ENCODE measurements at places on chromosomes 7 and 10.
A peak's percentile ranks its signal among the peaks of the same experiment; 100 is the strongest.

DNA sequence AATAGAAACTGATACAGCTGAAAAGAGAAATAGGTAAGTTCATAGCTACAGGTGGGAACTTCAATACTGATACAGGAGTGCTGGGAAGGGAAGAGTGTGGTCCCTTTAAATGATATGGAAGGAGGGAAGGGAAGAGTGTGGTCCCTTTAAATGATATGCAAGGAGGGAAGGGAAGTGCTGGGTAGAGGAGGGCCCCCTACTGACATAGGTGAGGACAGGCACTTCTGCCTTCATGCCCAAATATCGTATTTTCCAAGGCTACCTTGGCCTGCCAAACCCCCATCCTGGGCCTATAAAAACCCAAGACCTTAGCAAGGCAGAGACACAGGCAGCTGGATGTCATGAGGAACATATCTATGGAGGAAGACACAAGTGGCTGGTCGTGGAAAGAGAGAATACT, 92.3 kb downstream of the MAGI2 start:
- no peak for DNase-seq

GRCh38 chr10:46285300-46285699, 1.5 kb upstream of the ANTXRL start:
- no peak for DNase-seq

DNA sequence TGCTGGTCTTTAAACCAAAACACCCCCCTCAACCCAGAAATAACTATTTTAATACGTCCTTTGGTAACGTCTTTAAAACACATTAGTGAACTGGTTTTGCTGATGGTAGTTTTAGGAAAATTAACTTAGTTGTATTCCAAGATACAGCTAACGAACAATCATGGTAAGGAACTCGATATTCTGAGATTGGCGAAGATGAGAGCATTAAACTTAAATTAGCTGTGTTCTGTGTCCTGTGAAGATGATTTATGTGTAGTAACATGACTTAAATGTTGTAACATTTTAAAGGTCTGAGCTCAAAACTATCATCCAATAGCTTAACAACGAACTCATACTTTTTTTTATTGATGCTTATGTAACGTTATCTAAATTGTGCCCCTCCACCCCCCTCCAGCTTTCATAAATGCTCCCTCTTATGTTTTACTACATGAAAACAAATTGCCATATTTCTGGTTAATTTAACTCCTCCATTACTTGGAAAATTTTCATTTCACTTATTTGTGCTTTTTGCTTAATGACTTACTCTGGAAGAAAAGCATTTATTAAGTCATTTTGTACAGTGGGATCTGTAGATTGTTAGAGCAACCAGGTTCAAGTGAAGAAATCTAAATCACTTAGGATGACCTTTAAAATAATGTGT, 1.7 kb downstream of the SDK1 start:
- no peak for DNase-seq

- DNase-seq = no peak
Measured at GRCh38 chr10:88853155-88853881, 1.7 kb upstream of the ANKRD22 start.

- no peak for DNase-seq
Measured at GRCh38 chr7:608361-608760, 88.7 kb upstream of the PDGFA start.

- DNase-seq = peak; percentile 64
Measured at GRCh38 chr7:100367676-100368613, 5.3 kb upstream of the PILRA start.

- DNase-seq = no peak
Measured at GRCh38 chr10:121096617-121097431, 245.7 kb downstream of the WDR11 start.

- no peak for DNase-seq
Measured at GRCh38 chr10:5647507-5648240, 18.7 kb downstream of the ASB13 start.

- DNase-seq = peak; percentile 80
Measured at GRCh38 chr7:8217200-8218068, 44.5 kb downstream of the ICA1 start.

DNA sequence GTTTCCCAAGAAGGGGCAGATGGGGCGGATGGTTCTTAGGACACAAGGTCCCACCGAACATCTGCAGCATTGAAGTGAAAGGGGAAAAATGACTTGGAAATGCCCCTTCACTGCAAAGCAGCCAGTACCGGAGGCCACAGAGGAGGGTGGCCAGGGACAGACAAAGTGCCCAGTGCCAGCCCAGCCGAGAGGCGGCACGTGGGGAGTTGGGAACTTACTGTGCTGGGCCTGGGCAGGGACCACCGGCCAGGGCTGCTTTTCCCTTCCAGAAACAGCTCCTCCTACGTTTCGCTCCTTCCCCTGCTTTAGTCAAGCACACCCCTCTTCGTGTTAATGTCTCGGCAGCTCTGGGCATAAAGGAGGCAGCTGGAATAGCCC, 129.2 kb downstream of the TNS3 start:
- no peak for DNase-seq

- DNase-seq = no peak
Measured at GRCh38 chr10:77223526-77224460, 413.8 kb downstream of the KCNMA1 start.

DNA sequence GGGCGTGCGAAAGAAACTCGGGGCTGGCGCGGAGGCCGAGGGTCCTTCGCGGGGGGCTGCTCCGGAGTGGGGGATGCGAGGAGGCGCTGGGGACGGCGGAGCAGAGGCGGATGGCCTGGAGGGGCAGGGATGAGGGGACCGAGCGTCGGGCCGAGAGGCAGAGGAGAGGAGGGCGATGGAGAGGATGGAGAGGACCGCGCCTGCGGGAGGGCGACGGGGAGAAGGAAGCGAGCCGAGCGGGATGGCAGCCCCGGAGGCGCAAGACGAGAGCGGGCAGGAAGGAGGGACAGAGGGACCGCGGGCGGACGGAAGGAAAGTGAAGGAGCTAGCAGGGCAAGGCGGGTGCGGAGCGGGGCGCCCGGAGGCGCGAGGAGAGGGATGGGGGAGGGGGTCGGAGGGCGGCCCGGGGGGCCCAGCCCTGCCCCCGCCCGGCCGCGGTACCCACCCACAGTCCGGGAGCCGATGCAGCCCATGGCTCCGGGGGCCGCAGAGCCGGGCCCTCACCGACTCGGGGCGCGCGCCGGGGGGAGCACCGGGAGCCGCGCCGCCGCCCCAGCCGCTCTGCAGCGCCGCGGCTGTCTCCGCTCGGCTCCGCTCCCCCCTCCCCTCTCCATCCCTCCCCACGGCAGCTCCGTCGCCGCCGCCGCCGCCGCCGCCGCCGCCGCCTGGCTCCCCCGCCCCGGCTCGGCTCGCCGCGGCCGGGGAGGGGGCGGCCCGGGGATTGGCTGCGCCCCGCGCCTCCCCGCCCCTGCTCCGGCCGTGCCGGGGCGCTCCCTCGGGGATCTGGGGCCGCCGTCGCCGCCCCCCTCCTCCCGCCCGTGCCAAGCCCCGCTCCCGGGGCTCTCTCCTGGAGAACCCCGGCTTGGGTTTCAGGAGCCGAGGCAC, at the start of gene FAM131B:
TSS of gene FAM131B (minus strand) at position 583 of the 885 bp plus-strand sequence. CDS start at position 473, 110 bp downstream.
- peak; percentile 45 for DNase-seq

DNA sequence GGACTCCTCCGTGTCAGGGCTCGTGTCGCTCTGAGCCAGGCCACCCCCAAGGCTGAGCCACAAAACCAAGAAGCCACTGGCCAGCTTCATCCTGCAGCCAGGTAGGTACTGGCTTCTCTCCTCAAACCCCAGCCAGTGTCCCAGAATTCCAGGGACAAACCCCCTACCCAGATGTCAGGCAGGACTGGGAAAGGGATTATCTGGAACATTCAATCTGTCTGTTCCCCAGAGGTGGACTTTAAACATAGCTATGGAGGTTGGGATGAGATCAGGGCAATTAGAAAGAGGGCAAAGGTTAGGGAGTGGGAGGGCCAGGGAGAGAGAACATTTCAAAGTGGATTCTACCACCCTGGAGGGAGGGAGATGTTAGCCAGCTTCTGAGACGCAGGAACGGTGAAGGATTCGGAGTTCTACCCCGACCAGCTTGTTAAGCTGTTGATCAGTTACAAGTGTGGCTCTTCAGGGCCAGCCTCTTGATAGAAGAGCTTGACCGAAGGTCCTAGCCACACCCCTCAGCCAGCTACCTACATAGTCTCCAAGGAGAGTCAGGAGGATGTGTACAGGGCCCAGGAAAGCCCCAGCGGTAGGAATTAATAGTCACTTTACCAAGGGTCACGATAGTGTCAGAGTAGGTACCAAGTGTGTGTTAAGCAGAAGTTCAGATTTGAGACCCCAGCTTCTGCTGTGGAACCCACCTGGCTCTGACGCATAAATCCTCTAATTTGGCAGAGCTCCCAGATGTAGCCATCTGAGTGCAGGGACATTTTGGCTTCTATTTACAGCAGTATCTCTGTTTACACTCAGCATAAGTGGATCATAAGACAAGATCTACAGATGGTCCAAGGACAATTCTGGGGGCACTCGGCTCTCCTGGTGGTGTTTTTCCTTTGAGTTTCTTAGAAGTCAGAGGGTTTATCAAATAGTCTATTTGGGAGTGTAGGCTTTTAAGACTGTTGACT, at the start of gene PLA2G12B:
TSS of gene PLA2G12B (minus strand) at position 211 of the 959 bp plus-strand sequence. CDS start at position 90, 121 bp downstream.
- DNase-seq = no peak

DNA sequence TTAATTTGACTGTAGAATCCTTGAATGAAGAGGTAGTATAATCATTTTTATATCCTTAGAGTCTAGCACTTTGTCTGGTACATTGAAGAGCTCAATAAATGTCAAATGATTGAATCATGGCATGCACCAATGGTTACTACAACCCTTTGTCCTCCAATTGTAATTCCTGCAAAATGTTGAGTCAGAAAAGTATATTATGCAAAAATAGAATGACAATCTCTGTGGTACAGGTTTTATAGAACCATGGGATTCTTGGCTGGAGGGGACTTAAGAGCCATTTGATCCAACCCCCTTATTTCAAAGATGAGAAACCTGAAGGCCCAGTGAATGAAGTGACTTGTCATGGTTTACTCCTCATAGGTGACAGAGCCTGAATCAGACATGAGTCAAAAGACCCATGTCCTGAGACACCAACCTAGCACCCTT, 30.9 kb upstream of the SMKR1 start:
- DNase-seq = no peak

DNA sequence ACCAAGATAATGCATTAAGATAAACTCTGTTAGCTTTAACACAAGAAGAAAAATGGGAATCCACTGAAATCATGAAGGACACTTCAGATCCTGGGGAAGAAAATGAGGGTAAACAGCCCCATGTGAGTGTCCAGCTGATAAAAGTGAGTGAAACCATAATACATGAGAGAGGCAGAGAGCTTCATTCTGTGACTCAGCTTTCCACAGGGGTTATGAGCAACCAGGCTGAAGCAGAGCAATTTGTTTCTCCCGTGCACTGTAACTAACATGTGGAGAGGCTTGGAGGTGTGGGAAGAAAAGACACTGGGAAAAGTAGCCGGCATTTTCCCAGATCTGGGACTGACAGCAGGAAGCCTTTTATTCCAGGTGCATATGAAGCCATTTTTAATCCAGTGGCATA, 971.7 kb downstream of the ANKRD7 start:
- no peak for DNase-seq

DNA sequence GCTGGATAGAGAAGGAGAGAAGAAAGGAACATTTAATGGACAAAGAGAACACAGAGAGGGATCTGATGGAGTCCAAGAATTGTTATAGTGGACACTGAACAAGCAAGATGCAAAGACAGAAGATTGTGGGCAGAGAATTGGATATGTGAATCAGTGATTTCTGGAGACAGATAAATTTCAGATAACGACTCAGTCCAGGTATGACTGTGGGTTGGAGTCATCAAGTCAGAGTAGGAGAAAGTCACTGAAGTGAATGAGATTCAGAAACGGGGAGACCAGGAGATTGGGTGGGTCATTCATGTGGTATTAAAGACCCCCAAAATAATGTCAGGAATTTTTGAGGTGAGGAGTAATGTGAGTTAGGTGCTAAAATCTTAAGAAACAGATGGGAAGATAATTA, 23.0 kb downstream of the ASB4 start:
- no peak for DNase-seq

DNA sequence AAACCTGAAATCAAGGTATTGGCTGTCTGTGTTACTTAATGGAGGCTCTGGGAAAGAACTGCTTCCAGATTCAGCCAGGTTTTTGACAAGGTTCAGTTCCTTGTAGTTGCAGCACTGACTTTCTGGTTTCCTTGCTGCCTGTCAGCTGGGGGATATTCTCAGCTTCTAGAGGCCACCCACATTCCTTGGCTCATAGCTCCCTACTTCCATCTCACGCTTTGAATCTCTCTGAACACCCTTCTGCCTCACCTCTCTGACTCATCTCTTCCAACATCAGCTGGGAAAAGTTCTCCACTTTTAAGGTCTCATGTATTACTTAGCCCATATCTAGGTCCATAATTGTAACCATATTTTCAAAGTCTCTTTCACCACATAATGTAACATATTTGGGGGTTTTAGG, 22.9 kb upstream of the GPR22 start:
- DNase-seq = no peak

GRCh38 chr10:60389413-60390025, at the start of gene ANK3:
Gene ANK3, minus strand, starts transcription at chr10:60389875. Its CDS starts 337 bp downstream, at chr10:60389538.
- DNase-seq = no peak

GRCh38 chr7:71706597-71706975, 574.6 kb downstream of the GALNT17 start:
- no peak for DNase-seq

GRCh38 chr7:78768859-78769258, 684.6 kb downstream of the MAGI2 start:
- no peak for DNase-seq

- peak; percentile 78 for DNase-seq
Measured at GRCh38 chr10:88995156-88995876, 4.7 kb downstream of the FAS start.

DNA sequence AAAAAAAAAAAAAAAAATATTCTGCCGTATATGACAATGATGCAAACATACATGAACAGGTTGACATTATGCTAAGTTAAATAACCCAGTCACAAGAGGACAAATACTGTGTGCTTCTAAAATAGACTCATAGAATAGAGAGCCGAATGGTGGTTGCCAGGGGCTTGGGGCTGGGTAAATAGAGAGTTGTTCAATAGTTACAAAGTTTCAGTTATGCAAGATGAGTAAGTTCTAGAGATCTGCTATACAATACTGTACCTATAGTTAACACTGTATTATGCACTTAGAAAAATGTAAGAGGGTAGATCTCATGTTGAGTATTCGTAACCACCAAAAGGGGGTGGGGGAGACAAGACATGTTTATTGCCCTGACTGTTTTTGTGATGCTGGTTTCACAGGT, 77.1 kb upstream of the GNAI1 start:
- DNase-seq = no peak

- DNase-seq = no peak
Measured at GRCh38 chr7:41351091-41351490, 351.8 kb downstream of the INHBA start.

DNA sequence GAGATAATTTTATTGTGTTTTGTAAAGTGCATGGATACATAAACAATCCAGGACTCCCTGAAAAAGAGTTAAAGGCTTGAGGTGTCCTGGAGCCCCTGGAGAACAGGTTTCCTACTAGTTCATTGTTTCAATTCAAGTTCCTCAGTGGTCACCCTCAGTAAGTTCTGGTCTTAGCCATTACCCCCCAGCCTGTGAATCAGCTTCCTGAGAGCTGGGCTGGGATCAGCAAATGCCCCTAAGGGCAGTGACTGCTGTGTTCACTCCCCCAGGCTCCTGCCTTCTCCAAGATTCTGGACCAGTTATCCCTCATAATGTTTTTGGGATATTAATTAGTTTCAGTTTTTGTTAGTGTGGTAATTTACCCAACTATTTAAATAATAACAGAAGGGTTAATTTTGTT, 151.6 kb upstream of the PRSS58 start:
- DNase-seq = no peak
